ENCODE measurements at places on chromosomes 2 and 18.

DNA sequence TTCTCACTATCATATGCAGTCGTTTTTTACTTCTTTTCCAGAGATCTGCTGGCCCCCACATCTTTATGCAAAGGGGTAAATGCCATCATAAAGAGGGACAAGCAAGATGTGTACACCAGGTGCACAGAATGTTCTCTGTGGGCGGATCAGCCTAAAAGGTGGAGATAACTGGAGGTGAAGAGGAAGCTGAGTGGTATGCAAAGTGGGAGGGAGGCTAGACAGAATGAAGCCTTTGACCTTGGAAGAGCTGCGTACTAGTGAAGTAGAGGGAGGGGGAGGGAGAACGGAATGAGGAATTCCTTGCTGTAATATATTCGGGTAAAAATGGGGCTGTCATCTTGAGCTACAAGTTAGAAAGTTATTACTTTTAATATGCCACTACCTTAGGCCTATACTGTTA is 287.5 kb upstream of the VRK2 start:
- no peak for DNase-seq

DNA sequence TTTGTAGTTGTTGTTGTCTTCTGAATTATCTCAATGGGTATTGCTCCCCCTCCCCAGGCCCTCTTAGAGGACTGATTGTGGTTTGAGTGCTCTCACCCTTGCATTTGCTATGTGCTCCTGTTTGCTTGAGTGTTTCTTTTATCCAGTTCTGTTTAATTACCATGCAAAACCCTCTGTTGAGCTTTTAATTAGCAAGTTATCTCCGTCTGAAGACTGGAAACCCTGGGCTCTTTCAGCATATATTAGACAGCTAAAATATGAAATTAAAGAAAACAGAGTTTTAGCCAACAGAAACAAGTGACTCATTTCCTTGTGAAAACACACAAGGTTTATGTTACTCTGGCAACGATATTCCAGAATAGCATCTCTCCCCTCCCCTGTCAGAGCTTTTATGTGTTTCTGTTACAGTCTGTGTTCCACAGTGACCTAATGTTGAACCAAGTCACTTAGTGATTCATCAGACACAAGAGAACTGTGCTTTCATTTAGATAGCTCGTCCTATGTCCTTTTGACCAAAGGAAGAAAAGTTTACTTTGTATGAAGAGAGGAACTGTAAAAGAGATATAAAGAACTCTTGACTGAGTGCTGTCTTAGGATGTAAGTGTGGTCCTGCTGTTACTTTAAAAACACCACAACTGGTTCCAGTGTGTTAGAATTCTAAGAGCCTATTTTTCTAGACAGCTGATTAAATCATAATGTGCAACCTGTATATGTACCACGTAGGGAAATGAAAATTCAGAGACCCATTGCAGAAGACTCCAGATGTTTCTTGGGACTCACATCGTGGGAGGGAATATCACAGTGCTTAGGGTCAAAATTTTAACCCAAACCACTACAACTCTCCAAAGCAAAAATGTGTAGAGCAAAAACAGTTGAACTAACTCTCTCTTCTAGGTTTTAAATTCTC is 172.8 kb upstream of the RBMS1 start:
- no peak for DNase-seq

DNA sequence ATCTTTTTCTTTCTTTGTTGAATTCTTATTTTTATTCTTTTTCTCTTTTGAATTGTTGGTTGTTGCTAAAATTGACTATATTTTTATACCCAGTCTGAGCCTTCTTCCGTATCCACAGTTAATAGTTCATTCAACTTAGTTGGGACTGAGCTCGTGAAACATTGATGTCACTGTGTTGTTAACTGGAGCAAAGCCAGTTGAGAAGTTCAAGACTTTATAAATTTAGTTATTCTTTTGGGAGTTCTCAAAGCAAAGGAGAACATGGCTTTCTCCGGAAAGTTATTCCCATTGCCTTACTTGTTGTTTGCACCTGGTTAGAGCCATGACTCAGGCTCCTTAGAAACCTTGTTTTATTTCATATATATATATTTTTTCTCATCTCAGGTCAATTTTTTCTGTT is 8.8 kb downstream of the CTLA4 start:
- DNase-seq, result no peak

DNA sequence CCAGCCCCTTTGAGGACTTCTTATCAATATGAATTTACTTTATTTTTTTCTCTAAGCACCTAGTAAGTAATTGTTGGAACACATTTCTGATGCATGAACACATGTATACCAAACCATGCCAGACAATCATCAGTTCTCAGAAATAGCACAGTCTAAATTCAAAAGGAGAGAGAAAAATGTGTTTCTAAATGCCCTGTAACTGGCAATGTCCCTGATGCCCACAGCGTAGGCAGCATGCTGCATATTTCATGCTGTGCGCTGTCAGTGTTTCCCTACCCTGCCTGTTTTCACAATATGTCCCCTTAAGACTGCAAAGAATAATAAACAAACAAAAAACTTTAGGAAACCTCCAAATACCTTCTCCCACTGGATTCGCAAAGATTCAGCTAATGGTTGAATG is 881.0 kb upstream of the CHAC2 start:
- no peak for DNase-seq

DNA sequence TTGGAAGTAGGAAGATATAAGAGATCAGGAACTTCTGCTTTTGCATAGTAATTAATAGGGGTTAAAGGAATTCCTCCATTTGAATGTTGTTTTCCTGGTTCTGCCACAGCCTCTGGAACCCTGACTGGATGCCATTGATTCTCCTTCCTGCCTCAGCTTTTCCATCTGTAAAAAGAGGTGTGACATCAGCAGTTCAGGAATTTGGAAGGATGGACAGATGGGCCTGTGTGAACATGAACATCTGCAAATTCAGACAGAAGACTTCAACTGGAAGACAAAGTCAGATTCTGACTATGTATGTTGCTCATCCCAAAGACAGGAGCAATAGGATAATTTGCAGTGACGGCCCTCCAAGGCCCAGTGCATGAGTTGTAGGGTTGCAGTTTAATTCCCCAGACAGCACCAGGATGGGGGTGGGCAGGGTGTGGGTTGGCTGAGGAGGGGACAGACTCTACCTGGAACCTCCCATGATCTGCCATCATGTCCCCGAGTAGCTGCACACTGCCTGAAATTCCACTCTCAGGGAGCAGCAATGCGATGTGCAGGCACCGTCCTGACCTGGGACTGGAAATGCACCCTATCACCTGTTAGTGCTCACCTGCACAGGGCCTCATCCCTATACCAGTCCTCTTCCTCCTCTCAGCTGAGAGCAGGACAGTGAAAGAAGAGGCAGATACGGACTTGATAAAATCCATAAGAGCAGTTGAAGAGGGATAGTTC is 98.9 kb upstream of the EPAS1 start:
- no peak for DNase-seq

DNA sequence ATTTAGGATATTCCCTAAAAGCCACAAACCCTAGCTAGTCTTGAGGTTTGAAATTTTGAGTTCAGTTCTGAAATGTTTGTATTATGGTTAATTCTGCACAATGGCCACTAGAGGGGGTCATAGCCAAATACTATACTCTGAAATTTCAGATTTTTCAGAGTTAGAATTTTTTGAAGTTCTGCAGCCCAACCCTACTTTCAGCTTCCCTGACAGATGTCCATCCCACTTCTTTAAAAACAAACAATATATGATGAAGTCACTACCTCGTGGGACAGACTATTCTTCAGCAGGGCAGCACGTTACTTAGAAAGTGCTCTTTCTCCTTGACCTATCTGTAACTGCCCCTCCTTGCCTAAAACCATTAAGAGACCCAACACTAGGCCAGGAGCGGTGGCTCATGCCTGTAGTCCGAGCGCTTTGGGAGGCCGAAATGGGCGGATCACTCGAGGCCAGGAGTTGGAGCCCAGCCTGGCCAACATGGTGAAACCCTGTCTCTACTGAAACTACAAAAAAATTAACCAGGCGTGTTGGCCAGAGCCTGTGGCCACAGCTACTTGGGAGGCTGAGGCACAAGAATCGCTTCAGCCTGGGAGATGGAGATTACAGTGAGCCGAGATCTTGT is 48.2 kb upstream of the PAPOLG start:
- DNase-seq, result no peak

GRCh38 chr2:84902526-84902925 is 2.9 kb upstream of the TMSB10 start:
- DNase-seq, result no peak

DNA sequence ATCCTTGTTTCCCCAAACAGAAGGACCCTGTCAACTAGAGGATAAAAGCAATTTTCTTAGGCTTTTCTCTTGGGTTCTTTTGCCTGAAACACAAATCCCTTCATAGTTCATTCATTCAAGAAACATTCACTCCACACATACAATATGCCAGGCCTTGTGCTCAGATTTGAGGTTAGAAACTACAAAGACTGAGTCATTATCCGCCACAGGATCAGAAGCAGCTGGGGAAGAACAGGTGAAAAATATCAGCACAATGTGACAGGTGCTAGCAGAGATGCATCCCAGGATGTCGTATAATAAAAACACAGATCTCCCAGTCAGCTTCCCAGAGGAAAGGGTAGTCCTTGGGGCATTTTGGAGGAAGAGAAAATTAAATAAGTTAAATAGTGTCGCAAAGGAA is 172.4 kb downstream of the LRATD1 start:
- DNase-seq, result no peak

DNA sequence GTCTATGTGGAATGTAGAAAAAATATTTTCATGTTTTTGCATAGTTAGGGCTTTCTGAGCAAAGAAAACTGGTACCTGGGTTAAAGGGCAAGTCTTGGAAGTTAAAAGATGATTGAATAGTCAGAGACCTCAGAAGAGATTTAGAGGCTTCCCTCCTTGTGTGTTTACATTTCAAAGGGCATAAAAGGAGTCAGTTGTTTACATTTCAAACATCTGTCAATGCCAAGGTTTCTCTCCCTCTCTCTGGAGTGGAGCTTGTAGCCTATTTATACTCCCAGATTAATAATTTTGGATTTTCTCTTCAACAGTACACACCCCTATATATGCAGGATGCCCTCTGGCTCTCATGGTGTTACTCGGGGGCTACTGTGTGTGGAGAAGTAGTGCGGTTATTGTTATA is 8.6 kb downstream of the M1AP start:
- DNase-seq, result no peak

DNA sequence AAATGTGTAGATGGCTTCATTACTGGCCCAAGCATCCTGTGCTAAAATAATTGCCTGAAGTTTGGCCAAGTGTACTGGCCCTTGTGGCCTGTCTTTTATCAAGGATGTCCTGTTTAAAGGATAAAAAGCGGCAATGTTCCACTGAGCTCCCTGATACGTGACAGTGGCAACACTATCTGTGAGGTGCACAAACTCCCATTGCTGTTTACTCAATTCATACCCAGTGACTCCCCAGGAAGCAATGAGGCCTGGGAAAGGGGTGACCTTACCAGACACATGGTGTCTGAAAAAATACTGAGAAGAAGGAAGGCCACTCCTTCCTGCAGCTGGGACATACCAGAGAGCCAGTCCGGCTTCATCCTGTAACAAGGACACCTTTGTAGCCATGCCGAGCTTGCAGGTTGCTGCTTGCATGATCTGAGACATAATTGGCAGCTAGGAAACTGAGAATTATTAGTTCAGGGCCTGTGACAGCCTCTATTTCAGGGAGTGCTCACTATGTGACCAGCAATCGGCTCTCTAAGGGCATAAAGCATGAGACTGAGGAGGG is 198.5 kb upstream of the LRATD1 start:
- DNase-seq, result no peak

- no peak for DNase-seq
These were observed 472.2 kb upstream of the DCC start for GRCh38 chr18:51867767-51868166.

DNA sequence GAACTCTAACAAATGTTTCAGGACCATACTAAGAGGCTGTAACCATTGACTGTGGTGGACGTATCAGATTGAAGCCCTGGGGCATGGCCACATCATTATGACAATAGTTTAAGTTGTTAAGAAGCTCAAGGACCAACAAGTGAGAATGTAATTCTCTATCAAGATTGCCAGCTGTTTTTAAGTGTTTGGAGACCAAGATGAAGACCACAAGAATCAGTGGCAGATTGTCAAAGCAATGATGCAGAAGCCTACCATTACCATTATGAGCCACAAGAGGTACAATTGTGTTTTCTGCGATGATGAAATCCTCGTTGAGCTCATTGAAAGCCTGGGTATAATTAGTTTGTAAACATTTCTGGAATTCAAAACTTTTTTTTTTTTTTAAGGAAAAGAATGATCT is 261.1 kb upstream of the ZEB2 start:
- DNase-seq, result no peak

DNA sequence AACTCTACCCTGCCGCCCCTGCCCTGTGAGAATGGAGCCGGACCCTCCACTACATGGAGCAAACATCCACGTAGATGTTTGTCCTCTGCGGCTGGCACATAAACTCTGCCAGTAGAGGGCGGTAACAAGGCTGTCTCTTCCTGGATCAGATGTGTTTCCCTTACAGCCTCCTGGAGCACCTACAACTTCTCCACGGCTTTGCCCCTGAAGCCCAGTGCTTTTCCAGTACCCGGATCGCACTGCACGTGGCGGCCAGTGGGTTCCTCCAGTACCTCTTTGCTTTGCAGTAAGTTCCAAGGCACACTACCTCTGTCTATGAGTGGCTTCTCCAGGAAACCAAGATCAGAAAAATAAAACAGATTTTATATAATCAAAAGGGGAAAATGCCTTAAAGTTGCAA is 651.3 kb downstream of the DCDC2C start:
- DNase-seq, result no peak

DNA sequence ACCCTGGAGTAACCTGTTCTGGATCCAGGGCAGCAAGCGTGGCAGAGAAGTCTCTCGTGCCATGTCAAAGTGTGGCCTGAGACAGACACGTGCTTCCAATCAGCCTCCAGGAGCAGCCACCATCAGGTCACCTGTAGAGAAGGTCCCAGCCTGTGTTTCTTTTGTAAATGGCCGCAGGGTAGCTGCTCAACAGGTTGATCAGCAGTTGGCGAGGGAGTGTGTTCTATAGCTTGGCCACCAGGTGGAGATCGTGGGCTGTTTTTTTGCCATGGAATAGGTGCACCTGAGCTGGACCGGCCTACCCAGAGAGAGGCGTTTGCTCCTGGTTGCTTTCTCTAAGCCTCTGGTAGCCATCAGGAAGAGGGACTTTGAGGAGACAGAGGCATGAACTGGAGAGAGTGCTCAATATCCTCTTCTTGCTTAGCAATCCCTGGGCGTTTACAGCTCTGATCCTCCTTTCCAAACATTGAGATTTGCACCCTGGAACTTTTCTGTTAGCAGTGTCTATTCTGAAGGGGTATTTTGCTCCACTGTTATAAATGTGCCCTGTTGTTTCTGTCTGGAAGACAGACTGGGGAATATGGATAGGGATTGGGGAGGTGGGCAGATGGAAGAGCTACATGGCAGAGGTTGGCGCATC is 34.2 kb upstream of the EN1 start:
- peak; percentile 11 for DNase-seq

GRCh38 chr18:35432565-35433001 is 55.4 kb upstream of the ZNF396 start:
- DNase-seq, result no peak

GRCh38 chr2:63898839-63899238 is 57.1 kb downstream of the UGP2 start:
- DNase-seq, result no peak

GRCh38 chr18:23859466-23860336 is 154.9 kb upstream of the TTC39C start:
- no peak for DNase-seq

GRCh38 chr18:9449600-9450414 is 25.5 kb upstream of the RALBP1 start:
- DNase-seq, result no peak
